ENCODE measurements at places on chromosomes 2 and 18.

- ATAC-seq: no peak
Measured at GRCh38 chr2:17226941-17227490, 291.2 kb downstream of the RAD51AP2 start.

DNA sequence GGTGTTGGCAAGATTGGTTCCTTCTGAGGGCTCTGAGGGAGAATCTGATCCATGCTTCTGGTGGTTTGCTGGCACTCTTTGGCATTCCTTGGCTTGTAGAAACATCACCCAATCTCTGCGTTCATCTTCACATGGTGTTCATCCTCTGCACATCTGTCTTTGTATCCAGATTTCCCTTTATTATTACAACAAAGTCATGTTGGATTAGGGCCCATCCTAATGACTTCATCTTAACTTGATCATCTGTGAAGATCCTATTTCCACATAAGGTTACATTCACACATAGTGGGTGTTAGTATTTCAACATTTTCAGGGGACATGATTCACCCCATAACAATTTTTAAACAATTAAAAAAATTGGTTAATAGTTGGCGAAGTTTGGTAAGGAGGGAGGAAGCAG is 177.4 kb upstream of the CWC22 start:
- no peak for ATAC-seq

GRCh38 chr2:136182315-136182714 is 64.4 kb upstream of the CXCR4 start:
- no peak for ATAC-seq

DNA sequence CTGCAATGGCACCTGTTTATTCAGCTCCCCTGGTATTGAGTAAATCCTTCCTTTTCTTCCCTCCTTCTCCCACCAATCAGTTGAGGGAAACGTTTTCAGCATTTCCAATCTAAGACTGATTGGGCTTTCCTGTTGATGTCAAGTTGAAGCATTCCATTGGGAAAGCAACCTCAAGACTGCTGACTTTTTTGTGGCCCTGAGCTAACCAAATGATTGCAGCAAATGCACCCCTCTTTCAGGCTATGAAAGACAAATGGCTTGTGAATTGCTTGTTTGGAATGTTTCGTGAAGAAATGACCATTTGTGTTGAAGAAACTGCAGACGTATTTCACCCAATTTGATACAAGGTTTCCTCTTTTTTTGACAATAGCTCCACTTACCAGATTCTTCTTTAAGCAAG is 303.5 kb downstream of the EPHA4 start:
- no peak for ATAC-seq

- ATAC-seq: no peak
Measured at GRCh38 chr2:174970092-174970491, 35.1 kb downstream of the CHN1 start.

- no peak for ATAC-seq
Measured at GRCh38 chr18:79615586-79615985, 64.0 kb upstream of the CTDP1 start.

DNA sequence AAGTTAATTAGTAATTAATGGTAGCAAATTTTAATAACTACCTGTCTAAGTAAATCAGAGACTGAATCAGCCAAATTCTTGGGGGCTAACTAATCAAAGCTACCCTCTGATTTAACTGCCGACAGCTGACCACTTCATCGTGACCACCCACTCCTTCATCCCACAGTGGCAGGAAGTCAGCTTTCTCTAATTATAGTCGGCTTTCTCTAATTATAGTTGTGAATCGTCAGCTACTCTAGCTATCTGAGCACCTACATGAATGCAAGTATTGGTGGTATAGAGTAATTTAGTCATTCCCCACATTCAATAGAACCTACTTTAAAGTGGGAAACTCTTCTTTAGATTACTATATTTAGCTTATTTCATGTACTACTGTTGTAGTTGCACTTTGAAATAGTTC is 185.5 kb downstream of the PTGR3 start:
- ATAC-seq: no peak

- ATAC-seq: peak; percentile 39
Measured at GRCh38 chr2:6917761-6918421, 679 bp downstream of the RNF144A start.

DNA sequence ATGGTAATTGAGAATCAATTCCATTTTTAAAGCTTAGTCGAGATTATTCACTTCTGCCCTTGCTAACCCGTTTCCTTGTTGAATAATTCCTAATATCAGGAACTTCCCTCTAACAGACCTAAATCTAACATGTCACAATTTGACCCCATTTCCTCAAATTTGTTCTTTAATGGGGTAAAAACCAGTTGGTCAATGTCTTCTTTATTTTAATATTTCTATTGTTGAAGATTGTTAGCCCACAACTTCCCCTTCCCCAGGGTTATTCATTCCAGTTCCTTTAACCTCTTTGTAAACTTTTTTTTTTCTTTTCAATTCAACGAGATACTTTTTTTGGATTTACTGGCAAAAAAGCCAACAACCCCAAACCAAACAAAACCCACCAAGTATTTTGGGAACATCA is 7.3 kb downstream of the TNFRSF11A start:
- no peak for ATAC-seq

DNA sequence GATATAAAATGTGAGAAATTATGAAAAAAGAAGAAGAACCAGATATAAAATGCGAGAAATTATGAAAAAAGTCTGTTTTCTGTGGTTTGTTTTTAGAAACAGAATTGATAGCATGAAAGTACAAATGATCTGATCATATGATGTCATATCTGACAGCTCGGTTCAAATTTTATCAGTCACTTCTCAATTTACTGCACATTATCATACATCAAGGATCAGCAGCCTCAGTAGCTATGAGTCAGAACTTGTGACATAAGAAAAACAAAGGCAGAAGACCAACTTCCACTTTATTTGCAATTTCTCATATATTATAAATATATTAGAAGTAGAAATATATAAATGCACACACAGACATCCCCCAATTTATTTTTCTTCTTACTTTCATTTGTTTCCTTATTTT is 634.0 kb downstream of the LRP1B start:
- ATAC-seq: no peak

- ATAC-seq: no peak
Measured at GRCh38 chr2:230503798-230504197, 87.8 kb downstream of the SP100 start.

DNA sequence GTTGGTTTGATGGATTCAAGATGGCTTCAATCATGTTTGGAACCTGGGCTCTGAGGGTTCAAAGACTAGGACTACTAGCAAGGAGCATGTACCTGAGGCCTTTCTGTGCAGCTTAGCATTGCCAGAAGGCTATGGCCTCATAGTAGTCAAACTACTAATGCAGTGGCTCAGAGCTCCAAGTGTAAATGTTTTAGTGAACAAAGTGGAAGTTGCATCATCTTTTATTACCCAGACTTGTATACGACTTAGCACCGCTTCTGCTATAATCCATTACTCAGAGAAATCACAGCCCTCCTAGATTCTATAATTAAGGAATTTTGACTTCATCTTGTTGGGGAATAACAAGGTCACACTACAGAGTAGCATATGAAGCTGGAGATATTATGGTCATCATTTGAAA is 210.5 kb downstream of the ERBB4 start:
- ATAC-seq: no peak

- ATAC-seq: peak; percentile 56
Measured at GRCh38 chr18:76528477-76529432, 33.7 kb upstream of the ZNF516 start.
